ENCODE measurements at places on chromosomes 4 and X. TPM values are rescaled to one million over a fixed set of nuclear protein-coding genes. Genes with fewer than 3 reads are reported as not detected.

CSN1S1 gene
- not detected for total RNA-seq

KIAA1210 gene
- not detected for total RNA-seq

IL15 gene
- total RNA-seq, result 5.6 TPM

DNA sequence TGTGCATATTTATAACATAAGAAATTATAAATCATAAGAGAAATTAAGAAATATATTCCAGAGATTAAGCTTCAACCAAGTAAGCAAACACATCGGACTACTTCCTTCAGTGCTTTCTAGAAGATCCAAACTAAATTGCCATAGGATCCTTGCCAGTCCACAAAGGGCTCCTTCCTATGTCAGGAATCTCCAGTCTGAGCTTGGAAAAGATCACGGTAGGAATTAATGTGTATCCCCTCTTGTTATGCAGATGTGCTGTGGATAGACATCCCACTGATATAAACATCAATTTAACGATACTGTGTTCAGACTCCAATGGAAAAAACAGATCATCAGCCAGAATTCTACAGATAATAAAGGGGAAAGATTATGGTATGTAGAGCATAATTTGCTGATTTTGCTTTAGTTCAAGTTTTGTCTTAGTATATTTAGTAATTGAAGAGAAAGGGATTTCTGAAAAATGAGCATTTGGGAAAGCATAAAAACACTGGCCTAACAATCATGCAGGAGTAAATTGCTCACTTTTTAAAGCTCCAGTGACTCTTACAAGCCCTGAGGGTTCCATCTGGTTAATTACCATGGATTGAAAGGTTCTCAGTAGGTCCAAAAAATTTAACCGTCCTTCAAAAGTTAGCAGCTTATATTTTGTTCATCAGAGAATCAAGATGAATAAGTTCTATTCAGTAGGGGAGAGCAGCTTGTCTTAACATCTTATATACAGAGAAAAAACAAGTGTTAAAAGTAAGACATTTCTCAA lies 65.9 kb downstream of the HHIP start:
- no peak for DNase-seq

EDA gene
- total RNA-seq, result 2.3 TPM

All from left colon (tissue), 2 donors.